Activated CD4-positive, alpha-beta T cell treated with anti-CD3 and anti-CD28 coated beads for 1 hour (primary cell): ENCODE measurements at places on chromosomes 11 and 22.

DNA sequence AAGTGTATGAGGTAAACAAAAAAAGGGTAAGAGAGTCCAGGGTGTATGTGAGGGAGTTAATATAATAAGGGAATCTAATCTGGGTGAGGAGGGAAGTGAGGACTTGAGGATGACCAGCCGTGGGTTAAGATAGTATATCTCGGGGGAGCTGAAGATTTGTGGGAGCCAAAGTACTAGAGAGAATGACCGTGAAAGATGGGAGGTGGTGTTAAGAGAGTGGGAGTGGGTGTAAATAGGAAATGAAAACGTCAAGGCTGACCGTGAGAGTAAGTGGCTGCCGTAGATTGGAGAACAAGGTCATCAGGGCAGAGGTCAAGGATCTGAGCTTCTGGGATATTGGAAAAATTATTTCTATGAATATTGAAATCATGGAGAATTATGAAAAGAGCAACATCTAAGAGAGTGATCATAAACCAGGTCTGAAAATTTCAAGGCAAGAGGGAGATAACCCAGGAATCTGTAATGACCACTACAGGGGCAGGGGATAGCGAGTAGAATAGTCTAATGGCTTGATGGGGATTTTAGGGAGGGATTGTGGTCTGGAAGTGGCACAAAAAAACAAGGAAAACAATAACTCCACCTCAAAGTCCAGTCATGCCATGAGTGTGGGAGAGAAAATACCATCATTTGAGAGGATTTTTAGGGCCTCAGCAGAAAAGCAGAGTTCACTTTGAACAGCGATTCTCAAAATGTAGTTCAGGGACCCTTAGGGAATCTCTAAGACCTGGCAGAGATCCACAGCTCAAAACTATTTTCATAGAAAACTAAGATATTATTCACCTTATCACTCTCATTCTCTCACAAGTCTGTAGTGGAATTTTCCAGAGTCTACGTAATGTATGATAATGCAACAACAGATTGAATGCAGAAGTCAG is 72.0 kb downstream of the PRR5L start:
- no peak for DNase-seq

GRCh38 chr22:32583074-32583682 is 108.6 kb downstream of the FBXO7 start:
- DNase-seq, result no peak

DNA sequence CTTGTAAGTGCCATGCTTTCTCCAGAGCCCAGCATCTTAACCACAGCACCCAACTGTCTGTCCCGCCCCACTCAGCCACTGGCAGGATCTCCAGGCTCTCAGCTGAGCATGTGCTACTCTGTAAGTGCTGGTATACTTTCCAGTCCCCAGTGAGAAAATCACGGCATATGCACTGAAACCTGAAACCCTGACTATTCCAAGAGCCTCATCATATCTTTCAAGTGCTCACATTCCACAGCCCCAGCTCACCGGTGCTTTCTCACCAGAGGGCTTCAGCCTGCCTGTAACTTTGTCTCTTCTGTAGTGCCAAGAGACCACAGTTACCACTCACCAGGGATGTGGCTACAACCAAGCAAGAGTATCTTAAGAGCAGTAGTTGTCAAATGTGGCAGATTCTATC is 24.4 kb upstream of the PAMR1 start:
- no peak for DNase-seq

DNA sequence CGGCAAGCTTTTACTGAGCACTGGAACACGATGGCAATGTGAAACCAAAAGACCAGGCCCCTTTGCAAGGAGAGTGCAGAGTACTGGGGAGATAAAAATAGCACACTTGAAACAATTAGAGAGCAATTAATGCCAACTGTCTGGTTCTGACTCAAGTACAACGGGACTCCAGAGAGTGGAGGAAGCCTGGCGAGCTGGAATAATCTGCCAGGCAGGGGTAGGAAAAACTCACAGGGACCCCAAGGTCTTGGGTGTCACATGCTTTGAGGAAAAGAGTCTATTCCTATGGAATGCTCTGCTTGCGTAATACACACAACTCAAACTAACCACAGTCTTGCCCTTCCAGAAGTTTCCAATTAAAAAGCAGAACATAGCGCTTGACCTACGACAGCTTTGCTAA is 113.0 kb upstream of the CLMP start:
- no peak for DNase-seq

DNA sequence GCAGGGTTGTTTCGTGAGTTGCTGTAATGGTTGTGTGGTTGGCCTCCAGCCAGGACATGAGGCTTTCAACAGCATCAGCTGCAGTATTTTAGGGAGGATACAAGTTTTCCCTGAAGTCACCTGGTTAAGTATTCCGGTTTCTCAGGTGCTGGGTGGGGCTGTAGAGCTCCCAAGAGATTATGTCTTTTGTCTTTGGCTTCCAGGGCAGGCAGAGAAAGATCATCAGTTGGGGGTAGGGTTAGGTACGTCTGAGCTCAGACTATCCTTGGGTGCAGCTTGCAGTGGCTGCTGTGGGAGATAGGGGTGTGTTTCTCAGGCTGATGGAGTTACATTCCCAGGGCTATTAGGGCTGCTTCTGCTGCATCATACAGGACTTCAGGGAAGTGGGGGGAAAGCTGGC is 47.5 kb upstream of the MRGPRX1 start:
- no peak for DNase-seq

DNA sequence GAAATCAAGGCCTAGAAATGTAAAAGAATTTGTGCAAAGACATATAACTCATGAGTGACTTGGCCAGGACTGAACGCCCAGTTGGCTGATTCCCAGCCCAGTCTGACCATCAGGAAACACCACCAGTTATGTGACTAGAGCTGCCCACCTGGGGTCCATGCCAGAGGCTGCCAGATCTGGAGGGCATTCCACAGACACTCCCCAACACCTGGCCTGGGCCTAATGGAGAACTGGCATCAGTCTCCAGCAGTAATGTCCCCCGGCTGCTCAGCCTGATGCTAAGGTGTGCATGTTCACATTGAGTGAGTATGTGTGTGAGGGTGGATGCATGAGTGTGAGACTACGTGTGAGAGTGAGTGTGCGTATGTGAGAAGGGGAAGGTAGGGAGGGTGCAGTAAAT is 15.7 kb downstream of the PLAAT3 start:
- no peak for DNase-seq

DNA sequence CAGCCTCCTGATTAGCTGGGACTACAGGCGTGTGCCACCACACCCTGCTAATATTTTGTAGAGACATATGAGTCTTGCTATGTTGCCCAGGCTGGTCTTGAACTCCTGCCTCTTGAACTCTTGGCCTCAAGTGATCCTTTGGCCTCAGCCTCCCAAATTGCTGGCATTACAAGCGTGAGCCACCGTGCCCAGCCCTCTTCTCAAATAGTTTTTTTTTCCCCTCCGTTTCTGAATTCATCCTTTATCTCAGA is 11.8 kb downstream of the TBX1 start:
- DNase-seq, result no peak

GRCh38 chr22:18056161-18056666 is 21.6 kb upstream of the PEX26 start:
- no peak for DNase-seq

GRCh38 chr11:19736831-19737230 is 24.2 kb downstream of the NAV2 start:
- no peak for DNase-seq

DNA sequence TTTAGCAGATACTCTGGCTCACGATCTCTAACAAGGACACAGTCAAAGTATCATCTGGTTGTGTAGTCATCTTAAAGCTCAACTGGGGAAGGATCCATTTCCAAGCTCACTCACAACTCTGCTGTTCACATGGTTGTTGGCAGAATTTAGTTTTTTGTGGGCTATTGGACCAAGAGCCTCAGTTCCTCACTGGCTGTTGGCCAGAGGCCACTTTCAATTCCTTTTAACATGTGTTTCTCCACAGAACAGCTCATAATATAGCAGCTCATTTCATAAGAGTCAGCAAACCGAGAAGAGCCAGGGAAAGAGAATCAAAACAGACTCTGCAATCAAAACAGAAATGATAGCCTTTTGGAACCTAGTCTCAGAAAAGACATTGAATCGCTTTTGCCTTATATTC is 22.6 kb downstream of the IZUMO1R start:
- no peak for DNase-seq

GRCh38 chr11:9379041-9379440 is 5.4 kb upstream of the IPO7 start:
- DNase-seq, result no peak

DNA sequence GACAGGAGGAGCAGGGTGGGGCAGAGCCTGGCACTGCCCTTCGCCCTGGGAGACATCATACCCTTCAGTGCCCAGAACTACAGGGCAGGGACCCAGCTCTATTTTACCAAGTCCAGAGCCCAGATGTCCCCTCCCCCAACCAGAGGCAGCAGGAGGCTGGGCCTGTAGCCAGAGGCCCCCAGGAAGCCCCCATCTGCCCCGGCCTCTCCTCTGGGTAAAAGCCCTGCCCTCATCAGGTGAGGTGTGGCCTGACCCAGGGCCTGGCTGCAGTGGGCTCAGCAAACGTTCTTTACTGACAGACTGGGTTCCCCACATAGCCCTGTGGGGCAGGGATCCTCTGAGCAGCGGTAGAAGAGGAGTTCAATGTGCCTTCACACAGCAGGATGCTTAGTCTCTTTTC is 51.8 kb upstream of the SLC22A12 start:
- DNase-seq, result no peak

DNA sequence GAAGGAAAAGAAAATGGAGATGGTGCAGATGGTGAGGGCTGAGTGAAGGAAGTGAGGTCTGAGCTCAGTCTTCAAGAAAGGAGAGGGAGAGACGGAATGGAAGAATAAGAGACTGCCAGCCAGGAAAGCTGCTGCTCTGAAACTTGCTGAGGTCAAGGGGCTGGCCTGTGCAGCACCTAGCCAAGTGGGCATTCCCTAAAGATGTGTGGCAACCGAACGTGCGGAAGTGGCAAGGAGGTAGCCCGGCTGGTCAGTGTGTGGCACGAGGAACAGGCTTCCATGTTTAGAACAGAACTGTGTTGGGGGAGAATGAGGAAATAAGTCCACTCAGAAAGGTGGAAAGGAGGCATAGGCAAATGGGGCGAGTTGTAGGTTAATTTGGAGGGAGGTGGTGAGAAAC is 7.6 kb upstream of the IGSF9B start:
- DNase-seq, result no peak

DNA sequence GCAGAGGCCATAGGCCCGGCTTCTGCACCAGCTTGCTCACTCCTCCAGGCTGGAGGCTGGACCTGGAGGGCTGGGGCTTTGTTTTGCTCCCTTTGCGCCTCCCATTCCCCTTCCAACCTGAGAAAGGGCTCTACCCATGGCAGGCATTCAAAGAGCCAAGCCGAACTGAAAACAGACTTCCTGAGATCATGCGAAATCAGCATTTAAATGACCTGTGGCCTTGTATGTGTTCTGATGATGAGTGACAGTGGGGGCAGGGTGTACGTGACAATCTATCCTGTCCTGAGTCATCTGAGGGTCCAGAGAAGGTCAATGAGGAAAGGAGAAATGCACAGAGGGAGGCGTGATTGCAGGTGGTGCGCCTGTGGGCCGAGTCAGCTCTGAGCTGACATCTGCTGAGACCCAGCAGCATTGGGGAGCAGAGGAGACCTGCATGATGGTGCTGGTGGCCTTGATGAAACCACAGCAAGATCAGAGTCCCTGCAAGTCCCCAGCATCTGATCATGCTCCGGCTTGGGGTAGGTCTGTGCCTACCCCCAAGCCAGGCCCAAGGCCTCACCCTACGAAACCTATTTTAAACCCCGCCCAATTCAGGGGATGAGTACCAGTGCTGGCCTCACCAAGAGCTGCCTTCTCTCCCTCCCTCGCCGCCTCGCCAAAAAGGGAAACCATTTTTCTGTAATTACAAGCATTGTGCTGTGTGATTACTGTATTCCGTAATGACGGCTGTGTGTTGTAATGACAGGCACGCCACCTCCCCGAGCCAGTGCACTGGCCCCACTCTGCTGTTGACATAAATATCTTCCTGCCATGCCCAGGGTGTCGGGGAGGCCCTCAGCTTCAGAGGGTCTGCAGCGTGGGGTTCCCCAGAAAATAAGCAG is 95.2 kb upstream of the ANO1 start:
- no peak for DNase-seq

DNA sequence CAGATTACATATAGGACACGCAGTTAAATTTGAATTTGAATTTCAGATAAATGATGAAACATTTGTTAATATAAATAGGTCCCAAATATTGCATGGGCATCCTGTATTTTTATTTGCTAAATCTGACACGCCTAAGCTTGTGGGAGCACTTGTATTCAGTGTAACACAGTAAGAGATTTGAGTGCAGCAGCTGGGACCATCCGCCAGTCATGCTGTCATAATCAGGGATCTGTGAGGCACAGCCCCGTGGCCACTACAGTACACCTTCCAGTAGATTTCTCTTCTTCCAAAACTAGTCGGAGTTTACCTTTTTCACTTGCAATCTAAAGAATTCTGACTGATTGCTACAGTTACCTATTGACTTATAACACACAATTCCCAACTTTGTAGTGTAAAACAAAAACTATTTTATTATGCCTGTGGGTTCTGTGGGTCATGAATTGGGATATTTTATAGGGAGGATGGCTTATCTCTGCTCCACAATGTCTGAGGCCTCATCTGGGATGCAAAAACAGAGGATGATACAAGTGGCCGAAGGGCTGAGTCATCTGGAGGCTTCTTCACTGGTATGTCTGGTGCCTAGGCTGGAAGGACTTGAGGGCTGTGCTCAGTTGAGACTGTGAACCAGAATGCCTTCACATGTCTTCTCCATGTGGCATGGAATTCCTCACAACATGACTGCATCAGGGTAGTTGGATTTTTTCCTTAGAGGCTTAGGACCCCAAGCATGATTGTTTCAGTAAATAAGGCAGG is 74.1 kb downstream of the PRSS23 start:
- DNase-seq, result no peak

- DNase-seq, result no peak
Measured at GRCh38 chr22:37982151-37982785, 2.1 kb downstream of the SOX10 start.

GRCh38 chr11:129828301-129828836 is 12.7 kb downstream of the TMEM45B start:
- DNase-seq, result no peak

- no peak for DNase-seq
Measured at GRCh38 chr11:14327116-14327515, 31.9 kb downstream of the RRAS2 start.

DNA sequence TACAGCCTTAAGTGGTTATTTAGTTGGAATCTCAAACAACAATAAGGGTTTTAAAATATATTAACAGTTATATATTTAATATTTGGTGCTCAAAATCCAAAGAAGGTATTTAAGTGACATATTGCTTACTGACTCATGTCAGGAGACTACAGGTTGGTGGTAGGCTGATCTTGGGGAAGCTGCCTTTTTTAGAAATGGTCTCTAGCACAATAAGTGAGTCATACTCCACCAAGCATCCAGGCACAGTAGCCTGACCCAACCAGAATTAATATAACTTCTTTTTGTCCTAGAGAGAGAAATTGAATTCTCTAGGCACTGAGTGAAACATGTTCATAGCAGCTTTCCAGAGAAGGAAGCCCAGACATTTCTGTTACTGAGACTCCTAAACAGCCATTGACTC is 868.5 kb upstream of the TENM4 start:
- no peak for DNase-seq

- DNase-seq, result no peak
Measured at GRCh38 chr11:62204430-62204829, 4.0 kb upstream of the SCGB2A1 start.

GRCh38 chr11:100878474-100878873 is 191.4 kb downstream of the ARHGAP42 start:
- no peak for DNase-seq
